ENCODE measurements at places on chromosomes 11 and 22.

DNA sequence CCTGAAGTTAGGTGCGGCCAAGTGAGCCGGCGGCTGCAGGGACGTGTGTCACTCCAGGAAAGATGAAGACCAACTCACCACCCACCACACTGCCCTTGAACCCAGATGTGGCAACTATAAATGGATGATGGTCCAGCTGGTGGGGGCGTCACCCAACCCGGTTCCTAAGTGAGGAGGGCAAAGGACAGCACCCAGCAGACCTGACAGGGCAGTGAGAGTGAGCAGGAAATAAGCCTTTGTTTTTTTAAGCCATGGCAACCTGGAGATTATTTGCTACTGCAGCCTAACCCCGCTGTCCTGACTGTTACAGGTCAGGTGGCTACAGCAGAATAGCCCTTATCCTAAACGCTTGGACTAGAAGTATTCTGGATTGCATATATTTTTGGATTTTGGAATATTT lies 228.9 kb downstream of the CTTN start:
- no peak for DNase-seq

- no peak for DNase-seq
These were observed 153.4 kb upstream of the CADM1 start for GRCh38 chr11:115657586-115657985.

DNA sequence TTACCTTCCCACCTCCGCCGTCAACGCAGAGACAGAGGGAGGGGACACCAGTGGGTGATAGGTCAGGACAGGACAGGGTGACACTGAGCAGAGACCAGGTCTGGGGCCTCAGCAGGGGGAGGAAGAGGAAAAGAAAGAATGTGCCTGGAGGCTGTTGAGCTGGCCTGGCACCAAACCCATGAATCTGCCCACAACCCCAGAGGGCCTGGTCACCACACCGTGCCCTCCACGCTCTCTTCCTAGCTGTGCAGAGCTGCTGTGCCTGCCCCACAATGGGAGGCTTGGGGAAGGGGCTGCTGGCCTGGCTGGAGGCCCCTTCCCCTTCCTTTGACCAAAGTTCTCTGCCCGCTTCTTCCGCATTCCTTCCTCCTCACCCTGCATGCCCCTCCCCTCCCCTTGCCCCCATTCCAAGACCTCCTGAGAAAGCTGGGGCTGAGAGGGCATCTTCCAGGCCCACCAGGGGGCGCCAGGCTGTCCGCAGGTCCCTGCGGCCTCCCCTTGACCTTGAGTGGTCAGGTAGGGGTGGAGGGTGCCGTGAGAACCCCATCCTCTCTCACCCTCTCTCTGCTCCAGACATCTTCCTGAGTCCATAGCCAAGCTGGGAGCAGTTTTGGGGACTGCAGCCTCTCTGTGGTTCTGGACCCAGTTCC lies 11.0 kb upstream of the CACNA1I start:
- no peak for DNase-seq

DNA sequence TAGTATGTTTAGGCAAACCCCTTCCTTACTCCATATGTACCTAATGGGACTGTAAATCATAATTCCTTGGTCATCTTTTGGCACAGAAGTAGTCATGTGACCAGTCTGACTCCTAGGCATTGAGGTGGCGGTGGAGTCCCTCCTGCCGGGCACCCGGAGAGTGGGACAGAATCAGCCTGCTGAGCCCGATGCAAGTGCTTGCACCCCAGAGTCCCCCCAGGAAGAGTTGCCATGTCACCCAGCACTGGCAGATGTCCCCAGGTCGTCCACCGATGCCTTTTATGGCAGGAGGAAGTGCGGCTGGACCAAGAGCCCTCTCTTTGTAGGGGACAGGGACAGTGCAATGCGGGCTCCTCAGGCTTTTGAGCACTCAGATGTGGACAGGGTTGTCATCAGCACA lies 500.3 kb downstream of the NELL1 start:
- no peak for DNase-seq

DNA sequence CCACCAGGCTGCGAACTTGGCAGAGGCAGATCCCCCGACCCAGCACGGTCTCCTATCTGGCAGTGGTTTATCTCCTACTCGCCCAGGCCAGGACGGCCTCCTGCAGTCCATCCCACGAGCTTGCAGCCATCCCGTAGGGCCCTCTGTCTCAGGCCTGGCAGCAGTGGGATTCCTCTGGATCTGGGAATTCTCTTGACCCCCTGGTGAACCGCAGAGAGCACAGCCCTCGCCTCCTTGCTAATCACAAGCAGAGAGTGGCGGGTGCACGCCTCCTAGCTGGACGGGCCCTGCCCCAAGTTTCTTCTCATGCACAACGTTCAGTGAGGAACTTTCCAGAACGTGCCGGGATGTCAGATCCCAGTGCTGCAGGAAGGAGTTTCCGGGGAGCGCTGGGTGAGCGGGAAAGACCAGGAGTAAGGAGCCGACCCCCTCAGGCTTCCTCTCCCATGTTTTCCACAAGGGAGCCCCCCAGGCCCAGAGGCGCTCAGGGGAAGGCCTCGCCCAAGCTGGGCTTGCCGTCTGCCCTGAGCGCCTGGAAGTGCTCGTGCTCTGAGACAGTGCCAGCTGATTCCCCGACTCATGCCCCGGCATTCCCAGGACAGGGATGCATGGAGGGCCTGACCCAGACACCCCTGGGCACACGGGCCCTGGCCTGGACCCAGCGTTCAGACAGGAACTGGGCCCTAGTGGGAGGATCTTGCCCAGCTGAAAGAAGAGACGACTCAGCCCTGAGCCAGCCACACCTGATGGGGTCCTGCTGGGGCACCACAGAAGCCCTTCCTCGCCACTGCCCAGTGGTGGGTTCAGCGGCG lies 24.6 kb downstream of the IGF2 start:
- DNase-seq = no peak

DNA sequence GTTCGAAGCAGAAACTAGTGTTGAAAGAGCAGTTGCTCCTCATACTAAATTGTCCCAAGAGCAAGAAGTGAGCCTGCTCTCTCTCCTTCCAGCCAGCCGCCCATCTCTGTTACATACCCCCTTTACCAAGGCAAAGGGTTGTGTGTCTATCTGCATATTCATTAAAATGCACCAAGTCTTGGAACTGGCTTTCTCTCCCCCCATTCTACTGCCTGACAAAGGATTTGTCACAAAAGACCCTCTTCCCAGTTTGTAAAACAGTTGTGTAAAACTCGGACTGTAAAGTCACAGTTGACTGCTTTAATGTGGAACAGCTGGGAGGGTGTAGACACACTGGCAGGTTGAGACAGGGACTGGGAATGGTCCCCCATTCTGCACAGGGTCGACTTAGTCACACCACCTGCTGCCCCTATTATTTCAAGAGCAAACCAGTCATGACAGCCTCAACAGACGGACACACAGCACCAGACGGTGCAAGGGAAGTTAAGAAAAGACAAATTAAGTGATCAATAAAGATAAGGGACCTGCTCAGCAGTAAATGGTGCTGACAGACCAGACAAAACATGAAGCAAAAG lies 60.0 kb upstream of the HTATIP2 start:
- no peak for DNase-seq

GRCh38 chr11:96459751-96460150 lies 69.9 kb downstream of the JRKL start:
- no peak for DNase-seq

DNA sequence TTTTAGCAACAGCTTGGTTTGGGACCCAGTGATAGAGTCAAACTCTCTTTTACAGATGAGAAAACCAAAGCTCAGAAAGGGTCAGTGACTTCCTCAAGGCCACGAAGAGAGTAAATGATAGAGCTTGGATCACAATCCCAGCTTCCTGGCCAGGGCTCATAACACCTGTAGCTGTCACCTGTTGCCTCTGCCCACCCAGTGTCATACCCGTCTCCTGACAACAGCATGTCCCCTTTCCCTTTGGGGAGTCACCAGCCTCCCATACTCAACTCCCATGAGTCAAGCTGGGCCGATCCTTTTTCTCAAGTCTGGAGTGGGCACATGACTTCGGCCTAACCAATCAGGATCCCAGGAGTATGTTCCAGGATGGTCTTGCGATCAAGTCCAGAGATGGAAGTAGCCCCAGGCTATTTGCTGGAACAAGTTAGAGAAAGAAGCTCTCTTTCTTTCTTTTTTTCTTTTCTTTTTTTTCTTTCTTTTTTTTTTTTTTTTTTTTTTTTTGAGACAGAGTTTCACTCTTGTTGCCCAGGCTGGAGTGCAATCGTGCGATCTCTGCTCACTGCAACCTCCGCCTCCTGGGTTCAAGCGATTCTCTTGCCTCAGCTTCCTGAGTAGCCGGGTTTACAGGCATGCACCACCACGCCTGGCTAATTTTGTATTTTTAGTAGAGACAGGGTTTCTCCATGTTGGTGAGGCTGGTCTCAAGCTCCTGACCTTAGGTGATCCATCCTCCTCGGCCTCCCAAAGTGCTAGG lies 27.8 kb upstream of the MYH9 start:
- no peak for DNase-seq

DNA sequence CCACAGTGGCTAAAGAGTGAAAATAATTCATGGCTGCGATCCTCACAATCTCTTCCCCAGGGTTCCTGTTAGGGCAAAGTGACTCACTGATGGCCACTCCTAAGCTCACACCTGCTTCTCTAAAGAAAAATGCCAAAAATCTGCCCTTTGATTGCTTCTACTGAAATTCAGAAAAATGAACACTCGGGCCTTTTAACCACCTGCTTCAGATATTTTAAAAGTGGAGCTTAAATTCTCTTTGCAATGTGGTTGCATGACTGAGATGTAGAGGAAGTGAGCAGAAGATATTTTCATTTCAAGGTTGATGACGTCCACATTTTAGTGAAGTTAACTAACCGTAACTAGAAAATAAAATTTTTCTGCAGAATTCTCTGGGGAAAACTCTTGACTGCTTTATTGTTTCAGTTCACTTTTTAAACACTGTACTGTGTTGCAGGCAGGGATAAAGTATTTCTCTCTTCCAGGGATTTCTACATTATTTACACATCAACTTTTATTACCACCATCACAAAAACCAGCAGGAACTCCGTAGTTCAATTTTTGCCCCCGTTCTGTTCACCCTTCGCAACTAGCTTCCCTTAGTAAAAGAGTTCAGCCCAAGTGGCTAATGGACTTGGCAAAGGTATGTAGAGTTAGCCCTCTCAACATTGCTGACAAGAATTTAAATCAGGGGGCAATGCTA lies 8.5 kb downstream of the RAB30 start:
- no peak for DNase-seq

- DNase-seq = no peak
These were observed 583.3 kb upstream of the TENM4 start for GRCh38 chr11:80024119-80024518.

DNA sequence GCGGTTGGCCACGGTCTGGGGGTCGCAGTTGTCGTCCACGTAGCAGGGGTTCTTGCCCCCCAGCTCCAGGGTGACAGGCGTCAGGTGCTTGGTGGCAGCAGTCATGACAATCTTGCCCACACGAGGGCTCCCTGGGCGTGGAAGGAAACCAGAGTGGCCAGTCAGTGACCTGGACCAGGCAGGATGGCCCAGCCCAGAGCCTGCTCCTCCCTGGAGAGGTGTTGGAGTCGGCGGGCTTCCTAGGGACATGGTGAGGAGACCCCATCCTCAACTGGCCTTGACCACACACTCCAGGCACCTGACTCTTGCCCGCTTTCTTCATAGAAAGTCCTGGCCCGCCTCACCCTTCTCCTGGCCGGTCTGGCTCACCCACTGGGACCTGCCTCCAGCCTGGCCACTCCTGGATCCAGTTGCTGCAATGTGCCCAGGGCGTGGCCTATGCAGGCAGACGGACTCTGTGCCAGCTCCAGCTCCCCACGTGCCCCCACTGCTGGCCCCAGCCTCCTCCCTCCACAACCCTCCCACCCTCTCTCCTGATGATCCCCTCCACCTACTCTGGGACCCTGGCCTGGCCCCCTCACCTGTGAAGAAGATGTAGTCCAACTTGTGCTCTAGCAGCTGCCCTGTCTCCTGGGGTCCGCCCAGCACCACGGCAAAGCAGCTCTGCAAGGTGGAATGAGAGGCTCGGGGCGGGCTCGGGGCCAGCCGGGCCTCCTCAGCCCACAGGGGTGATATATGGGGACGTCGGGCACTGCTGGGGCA lies 8.7 kb downstream of the ALDH3B2 start:
- no peak for DNase-seq

DNA sequence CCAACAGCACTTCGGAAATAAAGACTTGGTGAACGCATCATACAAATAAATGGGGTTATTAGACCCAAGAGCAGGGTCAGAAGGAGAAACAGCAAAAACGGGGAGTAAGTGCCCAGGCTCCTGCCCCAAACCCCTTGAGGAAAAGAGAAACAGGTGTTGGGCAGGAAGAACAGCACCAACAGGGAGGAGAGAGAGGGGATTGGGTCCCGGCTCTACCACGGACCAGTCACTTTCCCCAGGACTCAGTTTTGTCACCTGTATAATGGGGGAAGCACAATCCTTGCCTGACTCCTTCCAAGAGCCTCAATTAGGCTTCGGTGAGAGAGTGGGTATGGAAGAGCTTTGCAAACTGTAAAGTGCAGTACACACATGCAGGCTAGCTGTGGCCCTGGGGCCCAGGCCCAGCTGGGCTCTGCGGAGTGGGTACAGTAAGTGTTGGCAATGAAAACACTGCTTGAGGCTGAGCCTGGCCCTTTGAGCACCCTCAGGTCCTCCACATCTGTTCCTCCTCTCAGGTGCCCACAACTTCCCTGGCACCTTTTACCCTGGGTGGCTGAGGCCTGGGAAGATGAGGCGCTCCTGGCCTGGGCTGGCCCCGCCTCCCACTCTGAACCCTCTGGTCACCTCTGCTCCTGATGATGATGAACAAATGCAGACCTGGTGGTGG lies 8.9 kb downstream of the SLC29A2 start:
- DNase-seq = no peak

DNA sequence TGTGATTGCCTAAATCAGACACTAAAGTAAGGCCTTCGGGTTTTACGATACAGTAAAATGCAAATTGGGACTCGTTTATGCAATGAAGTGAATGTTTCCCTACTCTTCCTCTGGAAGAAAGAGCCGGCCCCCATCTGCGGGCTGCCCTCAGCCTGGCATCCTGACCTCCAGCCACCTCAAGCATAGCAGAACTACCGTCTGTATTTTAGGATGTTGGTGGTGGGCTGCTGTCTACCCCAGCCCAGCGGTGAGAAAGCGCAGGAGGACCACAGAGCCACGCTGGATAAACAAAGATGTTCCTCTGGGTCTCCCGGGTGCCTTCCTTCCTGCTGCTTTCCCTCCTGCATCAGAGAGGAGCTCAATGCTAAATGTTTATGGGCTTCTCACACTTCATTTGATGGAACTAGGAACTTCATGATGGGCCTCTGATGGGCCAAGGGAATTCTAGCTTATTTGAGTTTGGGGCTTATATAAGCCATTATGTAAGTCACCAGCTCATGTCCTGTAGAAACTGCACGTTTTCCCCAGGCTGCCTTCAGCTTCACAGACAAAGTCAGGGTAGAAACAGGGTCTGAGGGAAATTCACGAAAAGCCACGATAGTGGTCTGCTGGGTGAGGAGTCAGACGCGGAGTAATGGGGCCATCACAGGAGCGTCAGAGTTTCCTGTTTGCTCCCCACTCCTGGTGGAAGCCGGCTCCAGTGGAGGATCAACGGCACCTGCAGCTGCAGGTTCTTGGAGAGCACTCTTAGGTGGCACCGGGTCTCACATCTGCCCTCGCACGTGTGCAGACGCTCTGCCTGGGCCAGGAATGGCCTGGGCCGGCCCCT lies 287.4 kb downstream of the BRD1 start:
- DNase-seq = no peak

GRCh38 chr11:58771458-58771855 lies 39.7 kb upstream of the GLYAT start:
- DNase-seq = no peak
